ENCODE measurements at places on chromosomes 1 and 21. TPM values are rescaled to one million over a fixed set of nuclear protein-coding genes. Genes with fewer than 3 reads are reported as not detected.

Gene LRRC71
- 0.35 TPM for total RNA-seq

DNA sequence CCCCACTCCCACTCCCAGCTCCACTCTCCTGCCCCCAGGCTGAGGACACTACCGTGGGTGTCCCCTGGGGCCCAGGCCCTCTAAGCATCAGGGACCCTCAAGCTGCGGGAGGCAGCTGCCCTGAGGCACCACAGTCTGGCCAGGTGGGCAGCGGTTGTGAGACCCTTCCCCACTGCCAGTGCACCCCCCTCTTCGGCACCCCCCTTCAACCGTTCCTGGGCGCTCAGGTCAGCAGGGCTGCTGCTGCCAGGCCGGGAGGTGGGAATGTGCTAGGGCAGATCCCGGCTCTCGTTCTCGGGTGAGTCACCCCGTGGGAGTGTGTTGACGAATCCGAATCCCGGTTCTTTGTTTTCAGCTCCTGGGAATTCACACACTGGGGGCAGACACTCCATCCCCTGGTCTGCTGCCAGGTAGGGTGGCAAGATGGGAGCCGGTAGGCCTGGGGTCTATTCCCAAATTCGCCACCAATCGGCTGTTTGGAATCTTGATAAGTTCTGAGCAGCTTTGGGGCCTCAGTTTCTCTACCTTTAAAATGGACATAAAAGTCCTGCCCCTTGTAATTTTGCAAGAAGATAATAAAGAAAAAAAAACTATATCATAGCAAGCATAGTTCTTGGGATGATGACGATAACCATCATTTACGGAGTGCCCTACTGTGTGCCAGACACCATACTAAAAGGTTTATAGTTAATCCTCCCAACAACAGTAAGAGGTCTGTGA lies 28.5 kb upstream of the CASZ1 start:
- no peak overlapping the region for H3K27ac ChIP-seq
- H3K4me3 ChIP-seq = no peak overlapping the region
- H3K36me3 ChIP-seq = no peaks in the 10 kb centered on the region
- no peak for DNase-seq

Gene SLAMF7
- total RNA-seq = not detected

DNA sequence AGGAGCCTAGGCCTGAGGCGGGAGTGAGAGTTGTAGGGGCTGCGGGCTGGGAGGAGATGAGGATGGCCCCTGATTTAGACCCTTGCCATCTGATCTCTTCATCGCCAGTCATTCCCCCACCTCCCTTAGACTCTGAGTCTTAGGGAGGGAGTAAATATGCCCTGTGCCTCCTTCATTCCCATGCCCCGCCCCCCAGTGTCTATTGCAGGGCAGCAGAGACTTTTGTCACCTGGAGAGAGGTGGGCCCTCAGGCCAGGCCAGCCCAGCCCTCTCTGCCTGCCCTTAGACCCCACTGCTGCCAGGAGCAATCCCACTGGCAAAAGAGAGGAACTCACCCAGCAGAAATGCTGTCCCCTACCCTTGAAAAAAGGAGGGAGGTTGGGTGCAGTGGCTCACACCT lies 3.2 kb upstream of the MFAP2 start:
- H3K4me1 ChIP-seq = peaks cover 31% of the 10 kb centered on the region
- H3K4me3 ChIP-seq = no peak overlapping the region
- no peaks in the 10 kb centered on the region for H3K27me3 ChIP-seq
- H3K36me3 ChIP-seq = peaks cover 7% of the 10 kb centered on the region

Gene CXADR
- total RNA-seq = 0.11 TPM

Gene C1QTNF12
- 3.8 TPM for total RNA-seq

- no peaks in the 10 kb centered on the region for H3K36me3 ChIP-seq
- no peak for DNase-seq
- peaks cover 16% of the 10 kb centered on the region for H3K4me1 ChIP-seq
- no peak overlapping the region for H3K4me3 ChIP-seq
These were observed 306.4 kb downstream of the DUSP10 start for GRCh38 chr1:221435504-221435904.

GRCh38 chr1:48568501-48568900 lies 96.5 kb upstream of the SPATA6 start:
- H3K4me3 ChIP-seq = no peak overlapping the region
- no peak overlapping the region for H3K27ac ChIP-seq
- no peaks in the 10 kb centered on the region for H3K4me1 ChIP-seq
- H3K36me3 ChIP-seq = no peaks in the 10 kb centered on the region

Gene DOP1B
- 16.5 TPM for total RNA-seq

Gene CCDC28B
- total RNA-seq = 24.0 TPM

DNA sequence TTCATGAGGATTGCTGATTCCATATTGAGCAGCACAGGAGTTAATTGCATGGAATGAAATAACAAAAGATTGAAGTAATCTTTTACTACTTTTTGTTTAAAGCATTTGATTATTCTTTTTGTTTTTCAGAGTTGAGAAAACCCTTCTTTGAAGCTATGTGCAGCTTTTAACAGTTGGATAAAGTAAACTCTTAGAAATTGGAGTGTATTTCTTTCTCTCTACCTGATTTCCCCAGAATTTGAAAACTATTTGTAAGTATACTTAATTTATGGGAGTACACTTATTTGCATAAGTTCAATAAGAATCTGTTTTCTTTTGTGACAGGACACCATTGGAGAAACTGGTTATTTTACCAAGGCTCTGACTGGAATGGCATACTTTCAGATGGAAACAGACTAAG lies 133.6 kb downstream of the TRIM33 start:
- DNase-seq = no peak
- H3K36me3 ChIP-seq = no peaks in the 10 kb centered on the region
- H3K4me1 ChIP-seq = peaks cover 3% of the 10 kb centered on the region
- H3K27me3 ChIP-seq = no peaks in the 10 kb centered on the region
- H3K4me3 ChIP-seq = no peak overlapping the region

GRCh38 chr1:206734499-206735142 lies 36.0 kb upstream of the IL19 start:
- no peak overlapping the region for H3K4me3 ChIP-seq
- no peak overlapping the region for H3K27ac ChIP-seq
- H3K4me1 ChIP-seq = peaks cover 13% of the 10 kb centered on the region
- peaks cover 12% of the 10 kb centered on the region for H3K36me3 ChIP-seq
- H3K27me3 ChIP-seq = no peaks in the 10 kb centered on the region

DNA sequence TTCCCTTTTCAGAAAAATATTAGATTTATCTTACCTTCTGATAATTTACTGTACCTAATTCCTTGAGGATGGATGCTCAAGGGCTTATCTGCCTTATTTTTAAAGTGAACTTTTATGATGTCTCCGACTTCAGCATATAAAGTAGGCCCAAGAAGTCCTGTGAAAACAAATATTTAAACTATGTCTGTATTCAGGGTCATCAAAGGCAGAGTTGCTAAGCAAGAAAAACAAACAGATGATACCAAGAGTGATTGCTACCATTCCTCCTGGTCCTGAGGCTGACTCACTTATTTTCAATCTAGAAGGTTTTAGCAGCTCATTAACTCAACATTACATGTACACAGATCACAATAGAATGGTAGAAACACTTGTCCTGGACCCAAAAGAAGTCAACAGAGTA lies 14.1 kb downstream of the F5 start:
- H3K27me3 ChIP-seq = peaks cover 20% of the 10 kb centered on the region
- no peak overlapping the region for H3K27ac ChIP-seq
- no peak overlapping the region for H3K4me3 ChIP-seq

Gene AVPR1B
- total RNA-seq = not detected

Gene AGT
- total RNA-seq = 30.1 TPM

Gene ATP6V1G3
- total RNA-seq = not detected

Gene CD84
- not detected for total RNA-seq

DNA sequence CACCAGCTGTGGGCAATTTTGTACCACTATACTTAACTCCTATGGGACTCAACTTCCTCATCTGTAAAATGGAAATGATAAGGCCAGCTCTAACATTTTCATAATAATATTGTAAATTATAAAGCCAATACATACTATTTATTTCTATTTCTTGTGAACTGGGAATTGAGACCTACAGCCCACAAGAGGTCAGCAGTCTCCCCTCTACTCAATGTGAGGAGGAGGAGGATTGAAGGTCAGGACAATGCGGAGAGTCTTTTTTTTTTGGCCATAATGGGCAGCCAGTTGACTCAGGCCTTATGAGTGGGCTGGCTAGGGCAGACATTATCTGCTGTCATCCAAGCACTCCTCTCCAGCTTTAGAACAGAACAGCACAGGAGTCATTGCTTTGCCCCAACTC lies 90.5 kb downstream of the NUF2 start:
- H3K27ac ChIP-seq = no peak overlapping the region
- peaks cover 63% of the 10 kb centered on the region for H3K27me3 ChIP-seq
- H3K4me1 ChIP-seq = peaks cover 1% of the 10 kb centered on the region
- no peak for DNase-seq
